ENCODE measurements at places on chromosomes 6 and 20. TPM values are rescaled to one million over a fixed set of nuclear protein-coding genes. Genes with fewer than 3 reads are reported as not detected.

Gene ZBTB46
- 0.39 TPM for total RNA-seq

Gene DEF6
- total RNA-seq: 71.2 TPM

Gene ZNFX1
- 58.9 TPM for total RNA-seq

Gene KLC4
- total RNA-seq: 12.3 TPM

Gene ENPP5
- total RNA-seq: 0.48 TPM

Gene HCK
- 0.28 TPM for total RNA-seq
